ENCODE measurements at places on chromosomes 16 and 17.

DNA sequence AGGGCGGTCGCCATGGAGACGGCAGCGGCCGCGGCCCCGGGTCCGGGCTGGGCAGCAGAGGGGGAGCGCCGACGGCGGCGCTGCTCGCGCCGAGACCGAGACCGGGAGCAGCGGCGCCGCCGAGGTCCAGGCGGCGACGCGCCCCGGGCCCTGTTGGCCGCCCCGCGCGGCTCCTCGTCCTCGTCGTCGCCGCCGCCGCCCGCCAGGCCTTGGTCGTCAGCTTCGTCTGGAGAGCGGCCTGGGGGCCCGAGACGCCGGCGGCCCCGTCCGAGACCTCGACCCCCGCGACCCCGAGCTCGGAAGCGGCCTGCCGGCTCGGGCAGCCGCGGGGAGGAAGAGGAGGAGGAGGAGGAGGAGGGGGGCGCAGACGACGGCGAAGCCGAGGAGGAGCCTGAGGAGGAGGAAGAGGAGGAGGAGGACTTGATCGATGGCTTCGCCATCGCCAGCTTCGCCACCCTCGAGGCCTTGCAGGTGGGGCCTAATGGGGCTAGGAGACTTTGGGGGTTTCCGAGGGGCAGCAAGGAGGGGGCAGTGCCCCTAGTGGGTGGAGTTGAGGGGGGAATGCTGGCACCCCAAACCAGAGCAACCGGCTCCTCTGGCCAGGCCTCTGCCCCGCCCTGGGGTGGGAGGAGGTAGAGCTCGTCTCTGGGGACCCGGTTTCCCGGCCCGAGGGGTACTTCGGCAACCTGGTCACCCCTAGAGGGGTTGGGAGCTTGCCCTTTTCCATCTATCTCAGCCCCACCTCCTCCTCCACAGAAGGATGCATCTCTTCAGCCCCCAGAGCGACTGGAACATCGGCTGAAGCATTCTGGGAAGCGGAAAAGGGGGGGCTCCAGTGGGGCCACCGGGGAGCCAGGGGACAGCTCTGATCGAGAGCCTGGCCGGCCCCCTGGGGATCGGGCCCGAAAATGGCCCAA lies 1.5 kb downstream of the FBRS start:
- peak; percentile 13 for DNase-seq

GRCh38 chr16:74051-74746 lies 1.8 kb upstream of the RHBDF1 start:
- no peak for DNase-seq

- DNase-seq = no peak
These were observed 63.7 kb upstream of the DHX40 start for GRCh38 chr17:59501690-59502089.

GRCh38 chr16:2004795-2005517 lies 4.7 kb downstream of the ZNF598 start:
- DNase-seq = no peak

DNA sequence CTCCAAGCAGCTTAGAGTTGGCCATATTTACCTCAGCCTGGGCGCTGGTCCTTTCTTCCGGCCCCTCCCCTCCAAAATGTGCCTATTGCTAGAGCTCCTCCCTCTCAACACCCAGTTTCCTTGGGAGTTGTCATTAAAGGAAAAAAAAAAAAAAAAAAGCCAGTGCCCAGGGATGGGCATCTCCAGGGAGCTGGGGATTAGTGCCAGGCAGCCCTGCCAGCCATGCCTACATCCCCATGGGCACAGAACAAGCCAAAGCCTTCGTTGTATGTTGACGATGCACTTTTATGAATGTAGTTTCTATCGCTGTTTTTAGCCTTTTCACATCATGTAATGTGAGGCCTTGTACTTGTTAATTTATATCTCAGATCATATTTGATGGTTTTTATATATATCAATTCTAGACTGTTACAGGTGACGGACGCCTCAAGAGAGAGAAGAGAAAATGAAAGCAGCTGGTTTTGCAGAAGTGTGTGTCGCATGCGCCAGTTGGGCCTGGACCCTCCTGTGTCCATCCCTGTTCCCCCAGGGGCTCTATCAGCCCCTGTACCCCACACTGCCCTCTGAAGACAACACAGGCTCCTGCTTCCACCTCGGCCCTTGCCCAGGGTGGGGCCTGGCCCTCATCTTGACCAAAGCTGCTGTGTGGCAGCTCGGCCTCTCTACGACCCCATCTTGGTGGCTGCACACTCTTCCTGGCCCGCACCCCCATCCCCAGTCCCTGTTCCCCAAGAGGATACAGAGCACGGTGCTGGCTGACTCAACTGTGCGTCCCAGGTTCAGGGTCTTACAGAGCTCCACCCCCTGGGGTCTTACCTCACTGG lies 4.8 kb downstream of the LIMD2 start:
- no peak for DNase-seq

DNA sequence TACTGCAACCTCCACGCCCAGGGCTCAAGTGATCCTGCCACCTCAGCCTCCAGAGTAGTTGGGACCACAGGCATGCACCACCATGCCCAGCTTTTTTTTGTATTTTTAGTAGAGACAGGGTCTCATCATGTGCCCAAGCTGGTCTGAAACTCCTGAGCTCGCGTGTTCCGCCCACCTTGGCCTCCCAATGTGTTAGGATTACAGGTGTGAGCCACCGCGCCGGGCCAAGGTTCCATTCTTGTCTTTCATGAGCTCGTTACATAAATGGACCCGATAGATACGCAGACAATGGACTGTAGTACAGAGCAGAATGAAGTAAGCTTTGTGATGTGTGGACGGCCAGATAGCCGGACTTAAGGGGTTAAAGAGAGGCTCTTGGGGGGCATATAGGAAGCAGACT lies 19.3 kb downstream of the UBN1 start:
- DNase-seq = no peak

DNA sequence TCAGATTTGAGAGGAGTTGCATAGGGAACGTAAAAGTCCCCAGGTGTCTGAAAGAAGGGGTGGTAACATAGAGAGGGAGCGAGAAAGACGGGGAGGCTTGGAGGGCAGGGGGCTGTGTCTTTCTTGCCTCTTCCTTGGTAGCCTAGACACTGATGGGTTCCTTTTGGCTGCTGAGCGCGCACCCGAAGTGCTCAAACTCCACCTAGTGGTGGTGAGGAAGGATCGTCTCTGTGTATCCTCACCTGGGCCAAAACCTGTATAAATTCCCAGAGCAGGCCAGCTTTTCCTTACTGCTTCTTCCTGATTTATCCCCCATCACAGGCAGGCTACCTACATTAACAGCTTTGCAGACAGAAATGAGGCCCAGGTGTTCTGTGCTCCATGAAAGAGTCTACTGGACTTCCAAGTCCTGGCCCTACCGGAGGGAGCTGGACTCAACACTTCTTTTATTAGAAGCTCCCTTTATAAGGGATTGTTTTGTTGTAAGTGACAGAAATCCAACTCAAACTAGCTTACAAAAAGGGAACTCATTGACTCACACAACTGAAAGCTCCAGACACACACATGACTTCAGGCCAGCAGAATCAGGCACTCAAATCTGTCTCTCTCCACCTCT lies 5.5 kb upstream of the SLC25A35 start:
- DNase-seq = peak; percentile 33

DNA sequence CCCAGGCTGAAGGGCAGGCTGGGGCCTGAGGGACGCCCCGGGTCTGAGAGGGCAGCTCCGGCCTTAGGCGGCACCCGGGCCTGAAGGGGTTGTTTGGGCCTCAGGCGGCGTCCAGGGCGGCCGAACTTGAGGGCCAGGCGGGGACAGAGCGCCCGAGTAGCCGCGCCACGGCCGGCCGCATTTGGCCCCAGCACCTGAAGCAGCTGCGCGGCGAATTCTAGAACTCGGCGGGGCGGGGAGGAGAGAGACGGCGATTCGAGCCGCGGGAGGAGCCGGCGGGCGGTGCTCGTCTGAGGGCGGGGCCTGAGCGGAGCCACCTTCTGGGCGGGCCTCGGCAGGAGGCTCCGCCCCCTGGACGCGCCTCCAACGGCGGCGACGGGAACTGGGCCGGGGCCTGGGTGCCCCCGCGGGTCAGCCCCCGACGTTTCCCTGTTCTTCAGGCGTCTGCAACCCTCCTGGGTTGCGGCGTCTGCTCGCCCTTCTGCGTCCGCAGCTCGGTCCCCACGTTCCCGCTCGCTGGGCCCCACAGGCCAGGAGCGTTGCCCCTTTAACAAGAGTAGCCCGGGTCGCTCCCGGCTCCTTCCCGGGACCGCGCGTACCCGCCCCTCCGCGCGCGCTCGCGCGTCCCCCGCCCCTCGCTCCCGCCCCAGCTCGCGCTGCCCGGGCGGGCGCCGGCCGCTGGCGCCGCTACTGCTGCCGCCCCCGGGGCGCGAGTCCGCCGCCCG lies at the start of the genes INCA1 and KIF1C:
INCA1 (minus strand) TSS at position 221 of the 725 bp plus-strand sequence. CDS start 3,085 bp downstream, outside the sequence.
KIF1C (plus strand) TSS at position 649 of the 725 bp plus-strand sequence. CDS start 2,297 bp downstream, outside the sequence.
- peak; percentile 84 for DNase-seq

GRCh38 chr17:79545251-79546005 lies 65.4 kb downstream of the RBFOX3 start:
- no peak for DNase-seq

DNA sequence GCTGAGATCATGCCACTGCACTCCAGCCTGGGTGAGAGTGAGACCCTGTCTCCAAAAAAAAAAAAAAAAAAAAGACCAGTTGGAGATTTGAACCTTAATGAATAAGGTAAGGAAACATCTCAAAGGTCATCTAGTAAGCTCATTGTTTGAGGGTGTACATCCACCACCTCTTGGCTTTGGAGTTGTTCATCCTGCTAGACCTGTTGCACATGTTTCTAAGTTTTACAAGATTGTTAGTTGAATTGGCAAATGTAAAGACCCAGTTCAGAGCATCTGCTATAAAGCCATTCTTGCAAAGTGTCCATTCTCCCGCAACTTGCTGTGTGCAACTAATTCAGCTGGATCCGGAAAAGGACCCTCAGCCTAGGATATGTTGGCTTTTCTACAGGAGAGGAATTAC lies 1.5 kb downstream of the PSMD7 start:
- no peak for DNase-seq

DNA sequence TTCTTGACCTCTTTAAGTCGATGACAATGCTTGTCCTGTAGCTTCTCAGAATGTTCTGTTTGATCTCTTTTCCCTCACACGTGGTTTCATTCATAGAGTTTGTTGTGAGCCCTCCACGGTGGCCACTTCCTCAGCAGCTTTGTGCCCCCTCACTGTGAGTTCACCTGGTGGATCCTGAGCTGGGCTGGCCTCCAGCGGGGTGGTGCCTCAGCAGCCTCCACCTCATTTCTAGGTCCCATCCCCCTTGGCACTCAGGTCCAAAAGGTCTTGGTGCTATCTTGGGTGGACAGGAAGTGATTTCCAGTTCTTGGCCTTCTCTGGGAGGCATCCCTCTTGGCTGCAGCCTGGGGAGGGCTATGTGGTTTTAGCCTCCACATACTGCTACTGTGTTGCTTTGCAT lies 203.2 kb upstream of the WSCD1 start:
- DNase-seq = no peak

DNA sequence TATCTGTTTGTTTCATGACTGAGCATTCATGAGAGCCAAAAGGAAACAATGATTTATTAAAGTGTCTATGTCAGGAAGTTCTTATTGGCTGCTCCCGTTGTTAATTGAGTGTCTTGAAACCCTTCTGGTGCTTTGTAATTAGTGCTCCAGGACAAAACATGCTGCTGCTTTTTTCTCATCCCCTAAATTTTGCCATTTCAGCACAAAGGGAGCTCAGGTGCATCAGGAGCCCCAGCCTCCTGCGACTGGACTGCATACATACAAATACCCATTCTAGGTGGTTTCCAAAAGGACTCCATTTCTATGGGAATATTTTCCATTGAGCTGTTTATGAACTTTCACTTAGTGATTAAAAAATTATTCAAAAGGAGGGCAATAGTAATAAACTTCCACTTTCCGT lies 354.0 kb downstream of the CDH13 start:
- DNase-seq = no peak

DNA sequence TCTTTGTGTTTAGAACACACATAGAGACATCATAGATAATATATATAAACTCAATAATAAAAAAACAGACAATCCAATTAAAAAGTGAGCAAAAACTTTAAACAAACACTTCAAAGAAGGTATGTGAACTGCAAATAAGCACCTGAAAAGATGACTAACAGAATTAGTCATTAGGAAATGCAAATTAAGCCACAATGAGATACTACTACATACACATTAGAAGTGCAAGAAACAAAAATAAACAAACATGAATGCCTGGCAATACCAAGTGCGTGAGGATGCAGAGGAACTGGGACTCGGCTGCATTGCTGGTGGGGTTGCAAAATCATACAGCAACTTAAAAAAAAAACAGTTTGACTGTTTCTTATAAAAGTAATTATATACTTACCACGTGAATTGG lies 799.0 kb downstream of the KCNJ2 start:
- DNase-seq = no peak

GRCh38 chr17:37791447-37792399 lies 46.9 kb upstream of the HNF1B start:
- no peak for DNase-seq

DNA sequence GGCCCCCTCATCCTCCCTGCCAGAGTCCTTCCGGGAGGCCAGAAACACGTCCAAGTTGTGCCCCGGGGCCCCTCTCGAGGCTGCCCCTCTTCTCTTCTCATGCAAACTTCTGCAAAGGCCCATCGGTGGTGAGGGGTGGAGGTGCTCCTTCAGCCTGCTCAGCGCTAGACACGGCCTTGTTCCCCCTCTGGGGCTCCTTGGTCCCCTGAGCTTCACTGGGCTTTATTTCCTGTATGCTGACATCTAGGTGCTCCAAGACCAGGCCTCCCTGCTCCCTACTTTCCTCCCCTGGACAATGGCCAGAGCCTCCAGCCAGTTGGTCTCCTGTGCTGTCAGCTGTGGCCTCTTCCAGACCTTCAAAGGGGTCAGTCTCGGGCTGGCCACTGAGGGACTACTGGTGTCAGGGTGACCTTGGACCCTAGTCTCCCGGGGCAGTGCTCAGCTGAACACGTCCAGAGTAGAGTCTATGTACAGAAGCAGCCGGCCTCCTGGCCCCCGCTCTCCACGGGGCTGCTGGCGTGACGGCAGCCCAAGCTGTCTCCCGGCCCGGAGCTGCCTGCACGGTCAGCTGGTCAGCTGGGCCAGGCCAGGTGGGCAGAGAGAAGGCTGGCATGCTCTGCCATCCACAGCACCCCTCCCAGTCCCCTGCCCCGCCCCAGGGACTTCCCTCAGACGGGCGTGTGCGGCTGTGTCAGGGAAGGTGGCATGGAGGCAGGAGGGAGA lies 1.7 kb upstream of the PRR35 start:
- no peak for DNase-seq

- no peak for DNase-seq
These were observed 26.9 kb upstream of the RPL38 start for GRCh38 chr17:74176546-74177001.

GRCh38 chr17:14310605-14311004 lies 9.7 kb downstream of the HS3ST3B1 start:
- no peak for DNase-seq

GRCh38 chr17:48374650-48375230 lies 55.3 kb downstream of the SKAP1 start:
- peak; percentile 9 for DNase-seq

All from stimulated activated CD4-positive, alpha-beta T cell treated with anti-CD3 and anti-CD28 coated beads, Interleukin-15, amount 100 ng/mL, for 1 hour (primary cell).